GM03348 (cell line): ENCODE measurements at places on chromosomes 1 and 21.

DNA sequence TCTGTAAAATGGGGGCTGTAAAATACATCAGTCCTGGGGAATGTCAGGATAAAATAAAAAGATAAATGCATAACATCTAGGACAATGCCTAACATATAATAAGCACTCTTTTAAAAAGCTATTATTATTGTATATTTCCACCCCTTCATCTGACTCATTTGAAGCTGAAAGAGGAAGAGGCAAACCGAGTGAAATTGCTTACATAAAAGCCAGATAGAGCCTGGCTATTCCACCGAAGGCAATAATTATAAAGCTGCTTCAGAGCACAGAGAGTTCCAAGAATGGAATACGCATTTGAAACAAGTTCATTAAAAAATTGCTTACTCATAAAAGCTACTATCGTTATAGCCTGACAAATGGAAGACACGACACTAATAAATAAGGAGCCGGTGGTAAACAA, 186.1 kb upstream of the CAMK1G start:
- no peak for DNase-seq

GRCh38 chr1:223340637-223341036, 23.3 kb downstream of the SUSD4 start:
- DNase-seq: no peak

GRCh38 chr1:25784575-25785051, 15.4 kb upstream of the SELENON start:
- DNase-seq: no peak

GRCh38 chr1:79040424-79041082, 34.0 kb upstream of the ADGRL4 start:
- peak; percentile 6 for DNase-seq

DNA sequence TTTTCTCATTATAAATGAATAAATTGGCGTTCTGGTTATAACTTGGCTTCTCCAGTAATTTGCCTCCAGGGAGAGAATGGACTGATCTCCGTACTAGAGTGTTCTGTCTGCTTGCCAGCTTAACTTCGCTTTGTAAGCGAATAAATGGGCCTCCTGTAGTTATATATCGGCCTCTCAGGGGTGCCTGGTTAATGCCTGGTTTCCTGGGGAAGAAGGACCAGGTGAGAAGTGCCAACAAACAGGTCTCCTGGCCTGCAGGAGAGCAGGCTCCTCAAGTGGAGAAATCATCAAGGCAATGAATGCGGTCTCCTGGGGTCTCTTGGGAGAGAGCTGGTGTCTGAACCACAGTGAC, 107.4 kb upstream of the SERBP1 start:
- no peak for DNase-seq

DNA sequence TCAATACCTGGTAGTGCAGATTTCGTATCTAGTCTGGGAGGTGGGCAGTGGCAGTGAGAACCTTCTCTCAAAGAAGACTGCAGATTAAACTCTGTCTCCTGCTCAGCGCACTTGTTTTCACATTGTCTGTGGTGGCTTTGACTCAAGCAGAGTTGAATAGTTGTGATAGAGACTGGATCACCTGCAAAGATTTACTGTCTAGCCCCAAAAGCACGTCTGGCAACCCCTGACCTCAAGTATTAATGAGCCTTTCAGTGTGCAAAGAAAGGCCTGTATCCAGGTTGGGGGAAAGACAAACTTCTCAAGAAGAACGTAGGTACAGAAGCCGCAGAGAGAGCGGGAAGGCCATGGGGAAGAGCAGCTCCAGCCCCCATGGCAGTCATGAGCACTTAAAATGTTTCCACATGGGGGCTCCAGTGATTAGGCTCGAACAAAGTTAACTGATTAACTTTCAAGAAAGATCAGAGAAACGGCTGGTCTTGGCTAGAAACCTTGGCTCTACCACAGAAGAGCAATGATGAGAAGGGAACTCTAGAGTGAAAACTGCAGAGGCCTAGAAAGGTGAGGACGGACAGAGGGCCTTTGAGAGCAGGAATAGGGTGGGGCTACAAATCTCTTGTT, 15.2 kb downstream of the HENMT1 start:
- no peak for DNase-seq

- no peak for DNase-seq
Observed at GRCh38 chr21:44813149-44813548, 4.7 kb downstream of the SUMO3 start.

DNA sequence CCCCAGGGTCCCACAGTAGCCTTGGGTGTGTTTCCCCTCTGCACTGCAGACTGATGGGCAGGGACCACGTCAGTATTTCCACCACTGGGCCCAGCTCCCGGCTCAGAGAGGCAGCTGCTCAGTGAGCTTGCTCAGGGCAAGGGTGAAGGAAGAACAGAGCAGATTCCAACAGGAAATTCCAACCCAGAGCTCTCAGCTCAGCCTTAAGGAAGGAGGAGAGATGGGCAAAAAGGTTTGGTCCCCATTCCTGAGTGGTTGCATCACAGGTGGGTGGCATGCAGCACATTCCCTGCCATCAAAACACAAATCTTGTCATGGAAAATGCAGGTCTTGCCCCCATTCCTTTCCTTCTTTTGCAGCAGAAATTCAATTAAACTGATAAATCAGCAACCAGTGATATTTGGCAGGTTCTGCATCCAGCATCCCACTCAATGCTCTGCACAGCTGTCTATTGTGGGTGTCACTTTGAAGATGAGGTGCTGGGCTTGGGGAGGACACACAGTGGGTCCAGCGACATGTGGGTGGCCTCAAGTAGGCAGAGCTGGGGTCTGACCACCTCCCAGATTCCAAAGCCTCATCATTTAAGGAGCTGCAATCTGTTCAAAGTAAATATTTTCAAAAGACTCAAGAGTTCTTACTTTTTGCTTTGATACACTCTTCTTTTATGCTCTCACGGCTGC, 315.4 kb downstream of the DSCAM start:
- DNase-seq: no peak

DNA sequence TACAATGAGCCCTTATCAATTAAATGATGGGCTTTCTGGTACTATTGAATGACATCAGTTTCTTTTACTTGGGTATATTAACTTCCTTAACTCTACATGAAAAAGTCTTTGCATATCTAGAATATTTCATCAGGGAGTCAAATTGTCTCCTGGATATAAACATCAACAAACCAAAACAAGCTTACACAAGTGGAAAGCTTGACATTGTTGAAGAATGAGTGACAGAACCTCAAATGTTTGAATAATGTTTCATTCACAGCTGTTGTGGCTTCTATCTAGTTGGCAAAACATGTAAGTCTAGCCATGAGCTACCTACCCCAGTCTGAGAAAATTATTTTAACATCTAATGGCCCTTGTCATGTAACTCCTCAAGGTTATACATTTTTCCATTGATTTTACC, 604.8 kb upstream of the ADAMTS5 start:
- no peak for DNase-seq

DNA sequence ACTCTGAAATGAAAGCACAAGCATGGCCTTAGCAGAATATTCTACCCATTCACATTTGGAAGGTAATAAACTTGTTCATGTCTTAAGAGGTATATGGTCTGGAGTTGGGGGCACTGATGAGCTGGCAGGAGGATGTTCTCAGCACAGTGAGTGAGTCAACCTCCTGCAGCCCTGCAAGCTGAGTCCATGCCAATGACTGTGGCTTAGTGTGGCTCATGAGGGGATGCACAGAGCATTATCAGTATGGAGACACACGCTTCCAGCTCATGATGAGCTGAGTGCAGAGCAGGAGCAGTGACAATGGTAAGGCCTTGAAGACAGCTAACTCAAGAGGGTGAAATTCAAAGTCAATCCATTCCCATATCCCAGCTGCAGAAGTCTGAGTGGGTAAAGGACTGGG, 102.3 kb downstream of the TNFSF18 start:
- peak; percentile 51 for DNase-seq

GRCh38 chr1:44526295-44527073, 121.4 kb downstream of the RNF220 start:
- no peak for DNase-seq

GRCh38 chr1:227621211-227621610, 57.9 kb downstream of the ZNF678 start:
- no peak for DNase-seq

DNA sequence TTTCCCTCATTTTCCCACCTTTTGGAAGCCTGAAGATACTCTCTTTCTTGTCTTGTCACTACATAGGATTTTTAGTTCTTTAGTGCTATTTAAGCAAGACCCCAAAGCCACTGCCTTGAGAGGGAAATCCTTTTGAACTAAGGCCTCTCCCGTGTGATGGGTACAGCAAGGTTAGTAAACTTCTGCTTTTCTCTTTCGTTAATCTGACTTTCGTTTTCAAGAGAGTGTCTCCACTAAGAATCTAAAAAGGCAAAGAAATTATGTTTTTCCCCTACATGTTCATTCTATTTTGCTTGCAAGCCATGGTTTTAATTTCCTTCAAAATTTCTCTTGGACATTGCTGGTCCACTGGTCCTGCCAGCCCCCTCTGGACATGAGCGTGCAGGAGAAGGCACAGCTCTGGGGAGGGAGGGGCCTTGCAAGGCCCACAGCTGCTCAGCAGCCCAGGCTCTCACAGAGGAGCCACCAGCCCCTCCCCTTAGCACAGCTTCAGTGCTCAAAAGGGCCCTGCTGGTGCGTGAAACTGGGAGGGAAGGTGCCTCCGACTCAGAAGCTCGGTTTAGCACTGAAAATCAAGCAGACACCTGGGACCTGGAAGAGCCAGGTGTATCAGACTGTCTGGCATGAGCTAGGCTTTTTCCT, 210.9 kb upstream of the GALNT2 start:
- DNase-seq: peak; percentile 35

GRCh38 chr21:15122241-15122640, 57.4 kb upstream of the NRIP1 start:
- no peak for DNase-seq

- no peak for DNase-seq
Observed at GRCh38 chr1:64861611-64862010, 104.7 kb downstream of the JAK1 start.

GRCh38 chr1:235102993-235103411, 25.6 kb downstream of the TOMM20 start:
- DNase-seq: no peak

DNA sequence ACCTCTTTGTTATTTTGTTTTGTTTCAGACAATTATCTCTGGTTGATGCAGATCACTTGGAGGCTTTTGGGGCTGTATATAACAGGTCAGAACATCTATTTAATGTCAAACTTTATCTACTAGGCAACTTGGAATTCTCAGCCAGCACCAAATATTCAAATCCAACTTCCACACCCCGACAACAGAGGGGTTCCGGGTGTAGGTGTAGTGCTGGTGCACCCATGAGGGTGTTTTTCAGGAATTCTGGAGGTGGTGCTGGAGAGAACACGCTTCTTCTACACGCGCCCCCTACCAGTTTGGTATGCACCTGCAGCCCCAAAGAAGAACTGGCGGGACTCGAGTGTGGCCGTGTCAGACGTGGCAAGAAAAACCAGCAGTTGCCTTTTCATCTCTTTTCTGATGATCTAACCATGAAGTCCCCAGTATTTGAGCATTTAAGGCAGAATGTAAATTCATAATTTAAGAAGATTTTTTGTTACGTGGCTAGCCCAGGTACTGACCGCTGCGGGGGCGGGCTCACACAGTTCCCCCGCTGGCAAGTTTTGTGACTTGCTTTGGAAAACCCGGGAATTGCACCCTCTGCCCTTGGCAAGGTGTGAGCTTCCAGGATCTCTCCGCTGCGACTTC, 462 bp upstream of the TLCD4 start:
- DNase-seq: peak; percentile 52

- no peak for DNase-seq
Observed at GRCh38 chr1:220421508-220421907, 106.4 kb upstream of the MARK1 start.

GRCh38 chr1:65525266-65526048, 105.0 kb downstream of the LEPR start:
- peak; percentile 48 for DNase-seq

DNA sequence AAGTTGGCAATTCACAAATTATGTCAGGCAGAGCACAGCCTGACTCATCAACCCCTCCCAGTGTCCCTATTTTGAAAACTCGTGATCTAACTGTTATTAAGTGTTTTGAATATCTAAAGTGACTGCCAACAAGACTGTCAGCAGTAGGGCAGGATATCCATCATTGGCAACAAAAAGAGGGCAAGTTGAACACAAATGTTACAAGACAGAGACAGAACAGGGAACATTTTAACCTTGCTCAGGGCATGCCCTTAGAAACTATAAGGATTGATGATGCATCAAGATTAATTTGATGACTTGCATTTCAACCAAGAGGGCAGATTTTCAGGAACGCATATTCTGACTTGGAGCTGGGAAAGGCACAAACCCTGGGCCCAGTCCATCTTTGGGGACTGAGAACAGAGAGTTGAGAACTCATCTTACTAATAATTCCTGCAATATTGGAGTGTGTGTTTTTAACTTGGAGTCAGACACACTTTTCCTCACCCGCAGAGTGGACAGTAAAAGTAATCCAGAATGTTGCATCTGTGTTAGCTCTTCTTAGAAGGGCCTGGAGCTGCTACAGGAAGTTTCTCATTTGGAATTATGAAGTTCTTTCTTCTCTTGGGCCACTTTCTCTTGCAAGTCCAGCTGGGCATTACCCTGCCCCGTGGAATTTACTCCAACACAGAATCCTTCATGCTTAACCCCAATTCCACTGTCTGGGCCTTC, 317.2 kb downstream of the LTN1 start:
- DNase-seq: peak; percentile 46

DNA sequence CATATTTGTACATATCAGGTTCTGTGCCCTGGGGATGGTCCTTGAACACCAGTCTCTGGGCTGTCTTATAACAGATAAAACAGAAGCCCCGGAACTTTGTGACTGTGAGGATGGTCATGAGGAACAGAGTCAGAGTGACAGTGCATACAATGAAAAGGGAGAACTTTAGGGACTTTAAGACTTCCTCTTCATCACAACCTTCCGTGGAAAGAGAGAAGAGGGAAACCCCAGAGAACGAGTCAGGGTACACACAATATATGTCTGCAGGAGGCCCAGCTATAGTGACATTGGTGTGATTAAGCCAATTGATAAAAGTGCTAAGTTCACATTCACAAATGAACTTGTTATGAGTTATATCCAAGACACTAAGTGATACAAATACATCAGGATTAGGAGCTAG, 32.1 kb downstream of the TLR5 start:
- DNase-seq: no peak

GRCh38 chr1:22444856-22445255, 6.8 kb upstream of the ZBTB40 start:
- DNase-seq: no peak
